Immature natural killer cell (primary cell): ENCODE measurements at places on chromosomes 5 and 9.

DNA sequence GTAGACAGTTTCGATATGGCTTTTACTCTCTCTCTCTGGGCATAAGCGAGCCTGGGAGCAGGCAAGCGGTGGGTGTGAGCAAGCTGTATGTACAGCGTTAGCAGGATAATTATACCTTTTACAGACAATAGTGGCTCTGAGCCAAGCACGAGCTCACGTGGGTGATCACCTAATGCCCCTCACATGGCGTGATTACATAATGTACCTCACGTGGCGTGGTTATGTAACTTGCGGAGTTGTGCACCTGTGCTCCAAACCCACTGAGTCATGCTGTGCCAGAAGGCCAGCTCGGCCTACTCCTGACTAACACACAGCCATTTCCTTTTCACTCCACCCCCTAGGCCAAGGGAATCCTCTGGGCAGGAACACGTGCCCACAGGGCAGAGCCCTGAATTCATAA lies 797.2 kb downstream of the EFNA5 start:
- no peak for DNase-seq

DNA sequence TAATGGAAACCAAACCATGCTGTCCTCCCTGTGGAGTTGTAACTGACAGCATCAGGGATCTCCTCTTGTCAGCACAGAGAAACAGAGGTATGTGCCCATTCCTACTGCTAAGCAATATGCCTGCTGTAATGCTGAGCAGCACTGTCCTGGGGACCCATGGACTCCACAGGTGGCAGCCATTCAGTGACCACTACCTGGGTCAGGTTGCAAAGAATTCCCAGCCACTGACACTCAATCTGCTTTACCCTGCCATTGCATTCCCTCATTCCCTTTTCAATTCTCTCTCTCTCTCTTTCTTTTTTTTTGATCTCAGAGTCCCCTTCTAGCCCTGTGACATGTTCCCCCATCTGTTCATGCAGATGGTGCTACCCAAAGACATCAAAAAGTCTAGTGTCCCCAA lies 104.1 kb downstream of the GABRB2 start:
- no peak for DNase-seq

DNA sequence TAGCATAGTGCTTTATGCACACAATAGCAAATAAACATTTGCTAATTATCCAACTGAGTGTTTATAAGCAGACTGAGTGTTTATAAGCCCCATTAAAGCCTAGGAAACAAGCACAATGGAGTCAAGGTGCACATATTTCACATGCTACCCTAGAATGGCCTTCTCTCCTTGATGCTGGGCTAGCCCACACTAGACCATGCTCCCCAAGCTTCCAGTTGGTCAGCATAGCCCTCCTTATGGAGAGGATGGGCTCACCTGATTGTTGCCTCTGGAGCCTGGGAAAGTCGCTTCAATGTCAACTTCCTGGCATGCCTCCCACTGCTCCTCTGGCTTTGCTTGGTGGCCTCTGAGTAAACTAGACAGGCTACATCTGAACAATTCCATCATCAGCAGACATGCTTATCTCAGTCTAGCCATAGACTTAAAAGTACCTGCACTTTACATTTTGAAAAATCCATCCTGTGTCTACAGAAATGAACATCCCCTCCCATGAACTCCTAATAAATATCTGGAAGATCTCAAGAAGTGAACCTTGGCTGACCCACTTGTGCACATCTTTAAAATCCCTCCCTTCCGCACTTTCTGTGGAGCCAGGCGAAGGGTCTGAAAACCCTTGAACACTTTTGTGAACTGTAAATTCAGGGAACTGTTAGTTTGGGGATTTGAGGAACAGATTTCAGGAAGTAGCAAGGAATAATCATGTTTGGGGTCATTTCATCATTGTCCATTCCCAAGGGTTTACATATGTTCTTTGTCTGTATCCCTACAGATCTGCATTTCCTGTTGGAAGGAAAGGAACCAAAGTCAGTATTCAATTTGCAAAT lies 486.6 kb downstream of the ARHGEF28 start:
- DNase-seq: no peak

- no peak for DNase-seq
Measured at GRCh38 chr5:139912158-139912557, 116.5 kb downstream of the PSD2 start.

DNA sequence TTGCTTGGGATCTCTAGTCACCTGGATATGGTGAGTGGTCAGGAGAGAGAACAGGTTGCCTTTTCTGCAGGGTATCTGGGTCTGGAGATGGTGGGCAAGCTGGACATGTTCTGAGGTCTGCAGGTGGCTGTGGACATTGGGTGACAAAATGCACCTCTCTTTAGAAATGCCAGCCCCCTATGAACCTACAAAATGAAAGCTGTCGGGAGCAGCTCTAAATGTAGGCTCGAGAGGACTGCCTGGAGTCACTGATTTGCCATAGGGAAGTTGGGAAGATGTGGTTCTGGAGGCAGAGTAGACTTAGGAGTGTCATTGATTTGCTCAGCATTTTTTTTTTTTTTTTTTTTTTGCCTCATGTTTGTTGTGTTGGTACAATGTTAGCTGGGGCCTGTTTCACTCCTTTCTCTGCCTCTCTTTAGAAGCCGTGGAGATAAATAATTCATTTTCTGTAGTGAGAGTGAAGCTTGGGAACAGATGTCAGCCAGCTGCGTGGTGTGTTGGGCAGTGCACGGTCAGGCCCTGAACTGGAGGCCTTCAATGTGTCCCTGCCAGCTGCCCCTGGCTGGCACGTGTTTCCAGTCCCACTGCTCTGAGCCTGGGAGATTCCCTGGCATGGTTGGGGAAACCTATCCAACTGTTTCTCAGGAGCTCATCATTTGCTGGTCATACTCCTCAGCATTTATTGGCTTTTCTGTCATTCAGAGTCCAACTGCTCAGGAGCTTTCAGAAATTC lies 5.4 kb downstream of the RGS3 start:
- no peak for DNase-seq

DNA sequence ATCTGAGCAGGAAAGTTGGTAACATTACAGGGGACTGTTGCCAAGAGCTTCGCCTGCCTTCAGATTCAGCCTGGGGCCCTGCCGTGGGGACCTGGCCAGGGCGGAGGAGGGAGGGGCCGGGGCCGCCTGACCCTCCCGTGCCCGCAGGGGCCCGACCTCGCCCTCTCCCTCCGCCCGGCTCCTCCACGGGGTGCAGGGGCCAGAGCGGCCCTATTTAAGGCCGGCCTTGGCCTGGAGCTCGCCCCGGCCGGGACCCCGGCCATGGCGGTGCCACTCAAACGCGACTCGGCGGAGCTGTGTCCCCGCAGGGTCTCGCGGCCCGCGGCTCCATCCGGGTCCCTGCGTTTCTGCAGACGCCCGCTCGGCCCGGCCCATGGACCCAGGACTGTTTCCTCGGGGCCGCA lies 757 bp downstream of the TMEM250 start:
- DNase-seq: no peak

GRCh38 chr5:15571081-15571480 lies 71.1 kb downstream of the FBXL7 start:
- DNase-seq: no peak

DNA sequence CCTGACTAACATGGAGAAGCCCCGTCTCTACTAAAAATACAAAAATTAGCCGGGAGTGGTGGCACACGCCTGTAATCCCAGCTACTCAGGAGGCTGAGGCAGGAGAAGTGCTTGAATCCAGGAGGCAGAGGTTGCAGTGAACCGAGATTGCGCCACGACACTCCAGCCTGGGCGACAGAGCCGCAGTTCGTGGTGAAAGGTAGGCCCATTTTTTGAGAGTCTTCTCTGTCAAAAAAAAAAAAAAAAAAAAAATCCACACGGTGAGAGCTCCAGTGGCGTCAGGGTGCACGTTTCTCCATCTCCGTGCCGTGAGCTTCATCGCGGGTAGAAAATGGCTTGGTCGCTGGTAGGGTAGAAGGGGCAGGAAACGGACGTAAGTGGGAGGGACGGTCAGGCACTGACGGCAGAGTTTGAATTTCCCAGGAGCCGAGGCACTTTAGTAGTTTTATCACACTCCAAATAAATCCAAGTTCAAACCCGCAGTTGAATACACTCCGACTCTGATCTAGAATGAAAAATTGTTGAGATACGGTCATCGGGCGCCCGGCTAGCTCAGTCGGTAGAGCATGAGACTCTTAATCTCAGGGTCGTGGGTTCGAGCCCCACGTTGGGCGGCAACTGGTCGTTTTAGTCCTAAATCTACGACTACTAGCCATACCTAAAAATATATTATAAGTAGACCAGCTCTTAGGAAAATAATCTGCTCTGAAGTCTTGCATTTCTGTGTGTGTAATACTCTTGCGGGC lies 2.4 kb upstream of the TRIM7 start:
- peak; percentile 70 for DNase-seq

- no peak for DNase-seq
Measured at GRCh38 chr5:138632900-138633489, 57.8 kb upstream of the HSPA9 start.

- DNase-seq: no peak
Measured at GRCh38 chr9:106862821-106863720, at the start of gene ZNF462. TSS of gene ZNF462 (plus strand) at chr9:106863166. CDS start at chr9:106923384, 60,218 bp downstream.

GRCh38 chr9:136051837-136052471 lies 43.1 kb downstream of the NACC2 start:
- no peak for DNase-seq

DNA sequence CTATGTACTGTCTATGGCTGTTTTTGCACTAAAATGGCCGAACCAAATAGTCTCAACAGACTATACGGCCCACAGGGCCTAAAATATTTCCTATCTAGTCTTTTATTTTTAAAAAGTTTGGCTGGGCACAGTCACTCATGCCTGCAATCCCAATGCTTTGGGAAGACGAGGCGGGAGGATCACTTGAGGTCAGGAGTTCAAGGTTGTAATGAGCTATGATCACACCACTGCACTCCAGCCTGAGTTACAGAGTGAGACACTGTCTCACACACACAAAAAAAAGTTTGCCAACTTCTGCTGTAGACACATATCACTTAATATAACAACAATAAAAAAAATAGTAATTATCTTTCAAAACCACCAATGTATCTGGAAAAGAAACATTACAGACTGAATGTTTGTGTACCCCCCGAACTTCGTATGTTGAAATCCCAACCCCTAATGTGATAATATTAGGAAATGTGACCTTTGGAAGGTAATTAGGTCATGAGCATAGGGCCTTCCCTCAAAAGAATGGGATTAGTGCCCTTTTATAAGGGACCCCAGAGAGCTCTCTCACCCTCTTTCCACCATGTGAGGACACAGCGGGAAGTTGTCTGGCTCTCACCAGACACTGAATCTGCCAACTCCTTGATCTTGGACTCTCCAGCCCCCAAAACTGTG lies 53.5 kb upstream of the HK3 start:
- no peak for DNase-seq

GRCh38 chr9:90259311-90260246 lies 383.0 kb downstream of the DIRAS2 start:
- no peak for DNase-seq

- no peak for DNase-seq
Measured at GRCh38 chr5:131262953-131263541, 806 bp upstream of the CDC42SE2 start.

GRCh38 chr5:71589903-71590302 lies 2.8 kb downstream of the MCCC2 start:
- no peak for DNase-seq

- DNase-seq: no peak
Measured at GRCh38 chr5:15694696-15695214, 194.8 kb downstream of the FBXL7 start.

DNA sequence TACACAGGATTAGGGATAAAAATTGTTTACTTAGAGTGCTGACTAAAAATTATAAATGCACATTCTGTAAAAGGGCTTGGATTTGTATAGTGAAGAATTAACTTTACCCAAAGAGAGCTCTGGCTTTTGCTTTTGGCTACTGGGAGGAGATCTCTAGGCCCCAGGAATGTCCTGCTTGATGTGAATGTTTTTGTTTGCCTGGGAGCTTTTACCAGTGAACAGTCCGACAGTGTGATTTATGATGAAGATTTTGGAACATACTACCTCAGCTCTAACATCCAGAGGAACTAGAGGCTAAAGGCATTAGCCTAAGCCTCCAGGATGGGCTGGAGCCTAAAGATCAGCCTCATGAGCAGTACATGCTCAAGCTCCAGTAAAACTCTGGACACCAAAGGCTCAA lies 103.7 kb upstream of the RFX3 start:
- no peak for DNase-seq

DNA sequence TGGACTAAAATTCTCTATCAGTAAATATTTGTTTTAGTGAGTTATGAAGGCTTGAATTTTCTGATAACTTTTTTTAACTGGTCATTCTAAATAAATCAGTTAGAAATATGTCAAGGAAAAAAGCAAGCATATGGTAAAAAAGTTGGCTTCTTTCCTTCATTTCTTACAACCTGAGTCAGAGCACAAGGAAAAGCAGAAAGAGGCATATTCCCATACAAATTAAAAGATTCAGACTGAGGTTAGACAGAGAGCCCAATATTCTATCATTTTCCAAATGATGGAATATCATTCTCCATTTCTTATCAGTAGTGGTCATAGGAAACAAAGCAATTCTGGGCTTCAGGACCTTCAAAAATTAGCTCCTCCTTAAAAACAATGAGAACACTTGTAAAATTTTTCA lies 732.1 kb downstream of the MAT2B start:
- no peak for DNase-seq

GRCh38 chr5:112373885-112374284 lies 45.2 kb downstream of the EPB41L4A start:
- DNase-seq: no peak

DNA sequence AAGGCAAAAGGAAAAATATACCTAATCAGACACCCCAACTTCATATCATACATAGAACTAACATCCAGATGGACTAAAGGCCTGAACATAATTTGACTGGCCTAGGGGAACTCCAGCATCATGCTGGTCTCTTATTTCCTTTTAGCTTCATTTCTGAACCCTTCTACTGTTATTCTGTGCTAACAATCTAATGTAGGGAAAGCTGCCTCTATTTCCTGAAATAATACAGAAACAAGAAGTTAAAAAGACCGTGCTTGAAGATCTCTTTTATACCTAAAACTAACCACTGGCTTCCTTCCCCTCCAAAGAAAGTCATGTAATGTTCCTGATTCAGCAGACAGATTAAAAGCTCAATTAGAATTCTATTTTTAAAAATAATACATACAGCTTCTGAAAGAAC lies 36.7 kb downstream of the LPAR1 start:
- DNase-seq: no peak

DNA sequence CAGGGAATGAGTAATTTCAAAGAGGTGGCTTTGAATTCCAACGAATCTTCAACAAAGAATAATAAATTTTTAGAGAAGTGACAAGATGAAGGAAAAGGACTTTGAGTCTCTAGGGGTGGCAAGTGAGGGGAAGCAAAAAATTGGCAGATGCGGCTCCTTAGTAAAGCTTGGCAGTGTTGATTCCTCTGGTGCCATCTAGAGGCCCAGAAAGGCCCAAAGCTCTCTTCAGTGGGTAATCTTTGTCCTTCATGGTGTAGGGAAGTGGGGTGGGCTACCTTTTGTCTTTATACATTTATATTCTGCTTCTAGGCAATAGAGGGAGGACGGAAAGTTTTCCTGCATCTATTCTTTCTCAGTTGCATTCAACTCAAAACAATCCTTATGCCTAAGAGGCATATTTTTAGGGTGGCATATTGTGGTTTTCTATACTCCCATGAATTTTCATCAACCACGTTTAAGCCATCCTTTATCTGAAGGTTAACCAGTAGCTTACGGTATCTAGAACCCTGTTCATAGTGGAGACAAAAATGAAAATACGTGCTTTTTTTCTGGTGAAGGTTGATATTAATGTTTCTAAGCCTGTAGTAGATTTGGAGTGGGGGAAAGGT lies 17.5 kb upstream of the ROPN1L start:
- DNase-seq: peak; percentile 9

GRCh38 chr5:78726571-78726970 lies 78.0 kb upstream of the LHFPL2 start:
- DNase-seq: no peak
